ENCODE measurements at places on chromosomes 11 and 22.

- no peak for DNase-seq
Observed at GRCh38 chr11:102426000-102426399, 26.6 kb downstream of the TMEM123 start.

DNA sequence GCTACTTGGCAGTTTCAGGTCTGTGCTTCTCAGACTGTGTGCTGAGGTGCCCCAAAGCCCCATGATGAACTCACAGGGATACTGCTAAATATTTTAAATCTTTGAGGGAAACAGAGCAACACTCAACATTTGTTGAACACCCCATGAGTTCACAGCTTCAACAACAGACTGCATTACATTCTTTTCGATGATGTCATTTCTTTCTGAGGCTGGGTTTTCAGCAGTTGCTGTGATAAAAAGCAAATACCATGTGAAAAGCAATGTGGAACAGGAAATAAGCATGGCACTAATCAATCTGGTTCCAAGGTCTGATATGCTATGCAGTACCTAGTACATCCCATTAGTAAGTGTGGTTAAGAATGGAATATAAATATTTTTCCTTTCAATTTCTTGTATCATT, 82.7 kb downstream of the RPL27A start:
- DNase-seq = no peak

DNA sequence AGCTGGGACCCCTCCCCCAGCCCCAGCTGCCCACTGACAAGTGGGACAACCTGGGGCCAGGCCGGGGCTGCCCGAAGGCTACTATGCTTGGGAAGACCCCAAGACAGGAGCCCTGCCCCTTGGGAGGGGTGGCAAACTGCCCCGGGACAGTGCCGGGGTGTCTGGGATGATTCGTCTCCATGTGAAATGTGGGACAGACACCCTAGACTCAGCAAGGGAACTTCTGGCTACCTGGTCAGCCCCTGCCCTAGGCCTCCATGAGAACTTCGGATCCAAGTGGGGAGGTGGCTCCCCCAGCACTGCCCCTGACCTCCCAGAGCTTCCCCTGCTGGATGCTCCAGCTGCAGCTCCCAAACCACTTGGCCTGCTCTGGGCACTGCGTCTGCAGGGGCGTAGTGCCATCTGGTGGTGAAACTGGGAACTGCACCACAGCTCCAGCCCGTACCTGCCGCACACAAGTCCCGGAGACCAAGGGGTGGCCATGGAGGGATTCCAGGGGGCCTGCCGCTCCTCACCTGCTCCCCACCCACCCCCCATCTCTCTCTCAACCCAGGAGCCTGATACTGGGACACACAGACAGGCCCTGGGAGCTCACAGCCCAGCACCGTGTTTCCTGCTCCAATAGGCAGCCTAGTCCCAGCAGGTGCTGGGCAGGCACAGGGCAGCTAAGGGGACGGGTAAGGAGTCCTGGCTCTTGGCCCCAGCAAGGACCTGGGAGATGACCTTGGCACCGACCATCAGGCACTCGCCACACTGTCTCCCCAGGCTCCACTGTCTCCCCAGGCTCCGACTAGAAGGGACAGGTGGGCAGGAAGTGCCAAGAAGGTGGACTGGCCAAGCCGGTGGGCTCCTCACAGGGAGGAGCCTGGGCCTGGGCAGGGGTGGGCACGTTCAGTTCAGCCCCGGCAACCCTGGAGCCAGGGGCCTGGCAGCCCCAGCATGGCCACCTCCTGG, 194.1 kb downstream of the IGLL1 start:
- peak; percentile 93 for DNase-seq

- peak; percentile 98 for DNase-seq
Observed at GRCh38 chr22:41697126-41697775, 2.1 kb upstream of the MEI1 start.

DNA sequence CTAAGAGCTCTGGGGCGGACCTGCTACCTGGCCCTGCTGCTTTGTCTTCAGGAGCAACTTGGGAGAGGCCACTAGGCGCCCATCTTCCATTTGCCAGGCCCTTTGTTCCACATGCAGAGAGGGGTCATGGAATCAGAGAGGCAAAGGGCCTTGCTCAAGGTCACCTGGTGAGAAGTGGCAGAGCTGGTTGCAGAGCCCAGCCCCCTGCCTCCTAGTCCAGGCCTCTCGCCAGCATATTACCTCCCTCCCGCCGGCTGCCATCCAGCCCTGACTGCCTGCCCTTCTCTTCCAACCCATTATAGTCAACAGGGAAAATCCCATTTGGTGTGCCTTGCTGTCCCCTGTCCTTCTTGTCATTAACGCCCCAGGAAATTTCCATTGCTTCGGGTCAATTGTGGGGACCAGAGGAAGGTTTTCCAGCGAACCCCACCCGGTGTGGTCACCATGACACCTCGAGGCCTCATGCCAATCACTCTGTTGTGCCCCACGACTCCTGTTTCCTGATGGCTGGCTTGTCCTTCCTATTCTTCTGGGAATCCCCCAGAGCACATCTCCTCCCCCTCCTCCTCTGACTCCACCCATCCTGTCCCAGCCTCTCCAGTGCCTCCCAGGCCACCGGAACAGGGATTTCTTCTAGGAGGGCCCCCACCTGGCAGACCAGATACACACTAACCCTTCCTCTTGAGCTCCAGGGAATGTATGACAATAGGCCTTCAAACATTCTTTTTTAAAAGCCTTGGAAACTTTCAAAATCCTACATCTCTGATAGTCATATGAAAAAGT, 77.0 kb downstream of the NECTIN1 start:
- peak; percentile 22 for DNase-seq

DNA sequence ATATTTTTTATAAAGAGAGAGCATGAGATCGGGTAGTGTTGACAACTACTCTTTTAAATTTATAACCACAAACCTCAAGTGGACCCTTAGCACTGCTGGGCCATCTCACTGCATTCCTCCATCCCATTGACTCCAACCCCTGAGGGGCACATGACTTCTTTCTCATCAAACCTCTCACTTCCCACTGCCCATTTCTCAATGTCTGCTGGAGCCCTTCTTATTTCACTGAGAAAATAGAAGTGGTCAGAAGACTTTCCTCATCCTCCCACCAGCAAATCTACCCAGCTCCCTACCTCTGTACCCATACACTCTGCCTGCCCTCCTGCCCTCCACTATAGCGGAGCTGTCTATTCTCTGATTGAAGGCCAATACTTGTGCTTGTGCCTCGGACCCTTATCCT, 370.6 kb upstream of the MPPED2 start:
- DNase-seq = no peak

DNA sequence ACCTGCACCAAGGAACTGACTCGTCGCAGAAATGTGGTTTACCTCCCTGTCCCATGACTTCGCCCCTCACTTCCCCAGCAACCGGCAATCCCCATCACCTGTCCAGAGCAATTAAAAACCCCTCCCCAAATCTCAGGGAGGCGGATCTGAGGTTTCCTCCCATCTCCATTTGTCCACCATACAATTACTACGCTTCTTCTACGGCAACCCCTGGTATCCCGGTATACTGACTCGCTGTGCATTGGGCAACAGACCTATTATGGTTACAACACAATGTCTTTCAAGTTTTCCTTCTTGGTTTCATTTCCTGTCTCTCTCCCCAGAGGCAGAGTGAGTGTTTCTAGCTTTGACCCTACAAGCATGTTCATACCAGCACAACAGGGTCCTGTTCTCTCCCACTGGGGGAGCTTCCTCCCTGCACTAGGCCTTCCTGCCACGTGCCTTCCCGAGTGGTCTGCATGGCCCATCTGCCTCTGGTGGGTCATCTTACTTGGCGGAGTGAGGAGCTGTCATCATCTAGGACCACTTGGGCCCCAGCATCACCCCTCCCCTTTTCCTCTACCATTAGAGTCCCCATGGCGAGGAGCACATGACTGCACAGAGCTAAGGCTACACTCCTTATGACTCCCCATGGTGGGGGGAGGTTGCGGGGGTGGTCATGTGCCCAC, 30.3 kb upstream of the NAP1L4 start:
- DNase-seq = no peak

DNA sequence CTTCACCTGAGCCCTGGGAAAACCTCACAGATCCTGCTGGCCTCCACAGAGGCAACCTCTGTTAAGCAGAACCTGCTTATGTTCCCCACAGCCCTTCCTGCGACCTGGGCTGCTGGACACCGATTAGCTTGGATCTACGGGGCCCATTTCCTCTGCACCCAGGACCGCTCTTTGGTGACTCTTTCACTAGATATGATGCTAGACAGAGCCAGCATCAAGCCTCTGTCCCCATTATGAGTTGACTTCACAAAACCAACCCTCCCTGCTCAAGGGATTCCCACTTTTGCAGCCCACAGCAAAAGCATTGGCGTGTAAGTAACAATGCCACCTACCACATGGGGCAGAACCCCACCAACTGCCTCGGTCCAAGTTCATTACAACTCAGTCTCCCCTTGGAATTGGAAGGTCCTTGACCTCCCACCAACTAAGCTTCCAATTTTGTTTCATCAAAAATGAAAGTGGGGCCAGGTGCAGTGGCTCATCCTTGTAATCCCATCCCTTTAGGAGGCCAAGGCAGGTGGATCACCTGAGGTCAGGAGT, 15.2 kb upstream of the TMPRSS4 start:
- no peak for DNase-seq

DNA sequence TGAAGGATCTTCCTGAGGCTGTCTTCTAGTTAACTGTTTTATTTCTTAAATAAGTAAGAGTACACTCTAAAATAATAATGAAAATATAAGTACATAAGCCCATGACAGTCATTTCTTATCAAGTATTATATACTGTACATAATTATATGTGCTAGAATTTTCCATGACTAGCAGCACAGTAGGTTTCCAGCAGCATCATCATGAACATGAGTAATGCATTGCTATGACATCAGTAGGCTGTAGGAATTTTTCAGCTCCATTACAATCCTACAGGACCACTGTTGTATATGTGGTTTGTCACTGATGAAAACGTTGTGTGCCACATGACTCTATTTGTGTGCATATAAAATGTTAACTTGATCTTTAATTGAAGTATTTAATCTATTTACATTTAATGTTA, 22.0 kb downstream of the ZNF202 start:
- DNase-seq = no peak

- peak; percentile 57 for DNase-seq
Observed at GRCh38 chr11:70790671-70791300, 392.5 kb downstream of the CTTN start.

DNA sequence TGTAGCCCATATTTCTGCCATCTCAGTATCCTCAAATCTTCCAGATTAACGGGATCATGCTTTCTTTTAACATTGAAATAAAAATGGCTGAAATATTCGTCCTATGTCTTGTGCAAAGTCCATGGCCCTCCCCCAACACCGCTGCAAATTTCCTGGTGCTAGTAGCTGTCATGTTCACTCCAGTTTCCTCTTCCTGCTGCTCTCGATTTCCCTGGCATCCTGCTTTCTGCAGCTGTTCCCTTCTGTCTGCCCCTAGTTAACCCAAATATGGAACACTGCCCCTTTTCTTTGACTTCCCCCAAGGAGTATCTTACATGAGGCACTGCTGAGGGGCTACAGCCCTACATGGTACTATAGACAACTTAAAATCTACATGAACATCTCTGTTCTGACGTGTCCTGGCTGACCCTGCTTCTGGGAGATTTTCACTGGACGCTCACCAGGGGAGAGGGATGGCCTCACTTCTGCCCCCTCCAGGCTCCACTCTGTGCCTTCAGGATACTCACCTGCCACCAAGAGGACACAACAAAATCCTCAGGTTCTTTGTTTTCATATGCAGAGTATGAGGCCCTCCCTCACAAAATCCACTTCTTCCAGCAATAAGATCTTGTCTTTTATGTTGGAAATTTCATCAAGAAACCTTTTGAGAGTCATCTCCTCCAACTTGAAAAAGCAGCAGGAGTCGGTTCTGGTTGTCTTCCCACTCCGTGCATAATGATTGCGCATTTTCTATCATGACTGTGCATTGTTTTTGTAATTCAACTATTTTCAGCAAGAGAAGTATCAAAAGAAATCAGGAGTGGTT, 29.5 kb upstream of the SCUBE2 start:
- DNase-seq = peak; percentile 72

GRCh38 chr22:23518376-23519187, 61.5 kb downstream of the IGLL1 start:
- DNase-seq = no peak

- no peak for DNase-seq
Observed at GRCh38 chr11:112949781-112950575, 11.2 kb upstream of the NCAM1 start.

- no peak for DNase-seq
Observed at GRCh38 chr11:38131535-38131934, 1533.5 kb upstream of the RAG2 start.

- peak; percentile 33 for DNase-seq
Observed at GRCh38 chr22:48369789-48370507, 1457.7 kb downstream of the BRD1 start.

DNA sequence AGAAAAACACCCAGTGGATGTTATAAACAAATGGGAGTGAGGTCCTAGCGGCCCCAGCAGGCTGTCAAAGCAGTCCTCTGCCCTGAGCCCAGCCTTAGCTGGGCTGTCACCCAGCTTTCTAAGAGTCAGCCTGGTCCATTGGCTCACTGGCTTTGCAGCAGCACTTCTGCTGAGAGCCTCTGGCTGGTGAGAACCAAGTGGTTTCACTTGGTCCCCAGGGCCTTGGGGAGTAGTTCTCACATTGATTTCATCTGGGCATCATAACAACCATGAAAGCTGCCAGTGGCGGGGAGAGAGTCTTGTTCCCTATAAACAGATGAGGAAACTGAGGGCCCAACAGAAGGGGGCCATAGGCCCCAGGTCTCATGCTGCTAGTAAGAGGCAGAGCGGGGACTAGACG, 11.4 kb downstream of the SEC14L6 start:
- DNase-seq = no peak

GRCh38 chr11:109697140-109697843, 275.3 kb downstream of the C11orf87 start:
- DNase-seq = peak; percentile 33

DNA sequence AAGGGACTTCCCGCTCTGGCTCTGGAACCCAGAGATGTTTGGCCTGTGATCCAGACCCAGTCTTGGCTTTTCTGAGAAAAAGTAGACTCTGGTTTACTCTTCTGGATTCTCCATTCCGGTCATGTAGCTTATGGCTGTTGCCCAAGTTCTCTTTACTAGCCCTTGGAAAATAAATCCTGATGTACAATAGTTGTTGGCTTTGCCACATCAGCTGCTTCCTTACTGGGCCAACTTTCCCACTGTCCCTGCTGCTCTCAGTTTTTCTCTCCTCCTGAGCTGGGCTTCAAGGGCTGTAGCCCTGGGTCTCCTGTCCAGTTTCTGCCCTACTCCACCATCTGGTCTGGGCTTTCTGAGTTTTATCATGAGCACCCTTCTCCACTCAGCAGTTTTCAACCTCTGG, 12.5 kb downstream of the PATZ1 start:
- no peak for DNase-seq

GRCh38 chr11:45102361-45102809, 44.1 kb upstream of the PRDM11 start:
- DNase-seq = no peak

GRCh38 chr11:122724520-122724919, 69.0 kb downstream of the UBASH3B start:
- no peak for DNase-seq
